GM12878 (cell line): ENCODE measurements at places on chromosomes 4 and X.

- no peak for DNase-seq
- H3K27ac ChIP-seq: no peak overlapping the region
- H3K36me3 ChIP-seq: no peaks in the 10 kb centered on the region
Measured at GRCh38 chrX:21171181-21171580, 203.0 kb upstream of the CNKSR2 start.

GRCh38 chrX:41779030-41779564, 55.1 kb downstream of the GPR82 start:
- no peaks in the 10 kb centered on the region for H3K36me3 ChIP-seq
- no peak overlapping the region for H3K4me3 ChIP-seq
- no peak for DNase-seq
- H3K4me1 ChIP-seq: no peaks in the 10 kb centered on the region
- no peaks in the 10 kb centered on the region for H3K27me3 ChIP-seq
- no peak overlapping the region for H3K27ac ChIP-seq

- H3K27ac ChIP-seq: no peak overlapping the region
- DNase-seq: no peak
- peaks cover 3% of the 10 kb centered on the region for H3K4me1 ChIP-seq
Measured at GRCh38 chr4:122798101-122798500, 28.5 kb upstream of the FGF2 start.

DNA sequence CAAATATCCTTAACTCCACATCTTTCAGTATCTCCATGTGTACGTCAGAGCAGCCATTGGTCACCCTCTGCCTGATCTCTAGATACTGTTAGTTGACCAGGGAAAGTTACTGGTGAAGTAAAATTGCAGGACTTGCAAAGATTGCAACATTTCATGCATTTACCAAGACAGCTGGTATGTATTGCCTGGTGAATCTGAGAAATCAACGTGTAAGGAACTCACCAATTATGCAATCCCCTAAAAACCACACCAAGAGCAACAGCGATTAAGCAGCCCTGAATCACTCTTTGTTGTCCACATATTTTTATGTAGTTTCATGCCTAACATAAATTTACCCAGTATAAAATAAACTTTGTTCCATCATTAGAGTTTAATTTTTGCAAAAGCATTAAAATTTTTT, 271.2 kb downstream of the NLGN4X start:
- H3K4me3 ChIP-seq: no peak overlapping the region
- no peak overlapping the region for H3K27ac ChIP-seq
- H3K27me3 ChIP-seq: no peaks in the 10 kb centered on the region
- no peak for DNase-seq
- no peaks in the 10 kb centered on the region for H3K4me1 ChIP-seq
- H3K36me3 ChIP-seq: no peaks in the 10 kb centered on the region

GRCh38 chr4:105186701-105187161, 40.1 kb downstream of the TET2 start:
- no peak overlapping the region for H3K27ac ChIP-seq
- no peaks in the 10 kb centered on the region for H3K27me3 ChIP-seq
- no peak overlapping the region for H3K4me3 ChIP-seq
- peaks cover 6% of the 10 kb centered on the region; the same call in 1 of the 2 replicates for H3K4me1 ChIP-seq
- DNase-seq: no peak

DNA sequence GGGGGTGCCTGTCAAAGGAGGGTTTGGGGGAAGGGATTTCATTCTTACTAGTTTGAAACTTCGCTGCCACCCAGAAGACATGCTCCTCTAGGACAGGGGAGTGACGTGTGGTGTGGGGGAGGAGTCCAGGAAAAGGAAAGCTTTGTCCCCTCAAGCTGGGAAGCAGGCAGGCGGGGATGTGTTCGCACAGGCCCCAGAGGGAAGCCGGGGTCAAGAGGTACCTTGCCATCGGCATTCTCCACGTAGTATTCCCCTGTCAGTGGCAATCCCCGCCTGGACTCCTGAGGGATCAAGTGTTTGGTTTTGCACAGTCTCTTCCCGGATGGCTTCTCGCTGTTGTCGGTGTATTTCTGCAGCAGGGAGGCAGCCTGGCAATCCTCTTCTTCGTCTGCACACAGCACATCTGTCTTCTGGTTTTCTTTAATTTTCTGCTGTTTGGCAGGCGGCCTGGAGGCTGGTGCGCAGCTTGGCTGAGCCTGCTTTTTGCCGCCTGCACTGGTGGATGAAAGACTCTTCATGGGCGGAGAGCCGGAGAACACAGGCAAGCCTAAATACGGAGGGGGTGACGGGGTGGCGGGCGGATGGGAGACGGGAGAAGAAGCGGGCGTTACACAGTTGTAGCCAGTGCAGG, 35.1 kb downstream of the BCOR start:
- no peak overlapping the region for H3K27ac ChIP-seq
- H3K4me1 ChIP-seq: no peaks in the 10 kb centered on the region
- no peak for DNase-seq

- H3K27me3 ChIP-seq: peaks cover 5% of the 10 kb centered on the region; the same call in 1 of the 2 replicates
- H3K27ac ChIP-seq: no peak overlapping the region
- H3K36me3 ChIP-seq: no peaks in the 10 kb centered on the region
- peaks cover 6% of the 10 kb centered on the region for H3K4me1 ChIP-seq
- no peak for DNase-seq
Measured at GRCh38 chr4:5982156-5982973, 35.9 kb downstream of the C4orf50 start.

DNA sequence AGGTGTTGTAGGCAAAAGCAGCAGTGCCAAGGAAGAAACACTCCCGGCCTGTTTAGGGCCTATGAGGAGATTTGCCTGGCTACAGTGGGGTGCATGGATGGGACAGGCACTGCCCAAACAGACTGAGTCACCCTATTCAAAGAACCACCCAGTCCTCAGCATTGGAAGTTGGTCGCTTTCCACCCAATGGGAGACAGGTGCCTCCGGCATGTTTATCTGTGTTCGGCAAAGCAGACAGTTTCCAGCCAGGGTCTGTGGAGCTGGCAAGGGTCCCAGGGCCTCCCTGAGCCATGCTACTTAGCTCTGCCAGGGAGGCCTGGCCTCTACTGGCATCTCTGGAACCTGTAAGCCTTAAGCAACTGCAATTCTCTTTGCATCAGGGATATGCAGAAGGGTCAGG, 165.1 kb upstream of the ATP6AP2 start:
- H3K27me3 ChIP-seq: no peaks in the 10 kb centered on the region
- H3K4me1 ChIP-seq: no peaks in the 10 kb centered on the region; the same call in 1 of the 2 replicates
- H3K4me3 ChIP-seq: no peak overlapping the region
- H3K36me3 ChIP-seq: no peaks in the 10 kb centered on the region
- no peak for DNase-seq
- no peak overlapping the region for H3K27ac ChIP-seq

GRCh38 chrX:49901048-49901447, 21.3 kb upstream of the CLCN5 start:
- H3K27me3 ChIP-seq: no peaks in the 10 kb centered on the region
- H3K27ac ChIP-seq: no peak overlapping the region
- no peak overlapping the region for H3K4me3 ChIP-seq
- no peaks in the 10 kb centered on the region for H3K4me1 ChIP-seq

DNA sequence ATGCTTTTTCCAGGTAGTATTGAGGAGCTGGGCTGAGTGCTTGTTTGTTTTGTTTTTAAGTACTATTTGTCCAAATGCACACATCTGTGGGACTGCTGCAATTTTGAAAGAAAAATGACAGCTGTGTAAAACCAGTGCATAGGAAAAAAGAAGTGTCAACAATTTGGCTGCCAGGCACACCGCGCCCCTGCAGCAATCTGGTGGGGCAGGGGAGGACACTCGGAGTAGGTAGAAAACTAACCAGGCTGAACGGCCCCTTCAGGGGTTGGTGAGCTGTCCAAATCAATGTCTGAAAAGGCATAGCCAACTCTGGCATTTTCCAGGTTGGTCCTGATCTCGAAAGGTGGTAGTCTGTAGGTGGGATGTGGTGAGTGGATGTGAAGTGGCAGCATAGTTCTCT, 1.1 kb downstream of the LDOC1 start:
- H3K27me3 ChIP-seq: no peaks in the 10 kb centered on the region
- no peaks in the 10 kb centered on the region for H3K36me3 ChIP-seq
- no peak for DNase-seq
- no peaks in the 10 kb centered on the region for H3K4me1 ChIP-seq
- H3K27ac ChIP-seq: no peak overlapping the region

DNA sequence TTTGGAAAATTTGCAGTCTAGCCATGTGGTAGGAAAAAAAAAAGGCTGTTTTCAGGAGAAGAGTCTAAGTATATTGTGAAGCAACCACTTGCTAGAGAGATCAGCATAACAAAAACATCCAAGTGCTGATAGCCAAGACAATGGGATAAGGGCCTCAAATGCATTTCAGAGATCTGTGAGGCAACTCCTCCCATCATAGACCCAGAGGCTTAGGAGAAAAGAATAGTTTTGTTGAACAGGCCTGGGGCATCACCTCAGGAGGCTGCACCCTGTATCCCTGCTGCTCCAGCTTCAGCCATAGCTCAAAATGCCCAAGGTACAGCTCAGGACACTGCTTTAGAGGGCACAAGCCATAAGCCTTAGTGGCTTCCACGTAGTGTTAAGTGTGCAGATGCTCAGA, 13.6 kb upstream of the GPR174 start:
- no peak overlapping the region for H3K4me3 ChIP-seq
- no peaks in the 10 kb centered on the region for H3K36me3 ChIP-seq
- no peaks in the 10 kb centered on the region for H3K27me3 ChIP-seq
- H3K4me1 ChIP-seq: no peaks in the 10 kb centered on the region
- DNase-seq: no peak
